ENCODE measurements at places on chromosomes 3 and 15.

- DNase-seq = no peak
Observed at GRCh38 chr3:188712248-188712924, 459.4 kb upstream of the TPRG1 start.

DNA sequence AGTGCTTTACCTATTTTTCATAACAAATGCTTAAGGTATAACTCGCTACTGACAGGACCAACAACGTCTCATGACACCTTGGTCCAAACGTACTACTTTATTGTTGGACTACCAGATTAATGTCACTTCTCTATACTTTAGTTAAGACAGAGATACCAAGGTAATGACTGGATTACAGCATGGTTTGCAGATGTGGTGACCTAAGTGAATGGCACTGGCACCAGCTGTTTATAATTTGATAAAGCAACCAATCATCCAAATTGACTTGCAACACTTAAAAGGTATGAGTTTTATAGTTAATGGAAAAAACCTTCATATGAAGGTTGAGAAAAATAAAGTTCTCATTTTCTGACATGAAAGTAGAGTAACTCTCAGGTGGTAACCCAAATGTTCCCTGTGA, 209.0 kb downstream of the NEK10 start:
- DNase-seq = no peak

DNA sequence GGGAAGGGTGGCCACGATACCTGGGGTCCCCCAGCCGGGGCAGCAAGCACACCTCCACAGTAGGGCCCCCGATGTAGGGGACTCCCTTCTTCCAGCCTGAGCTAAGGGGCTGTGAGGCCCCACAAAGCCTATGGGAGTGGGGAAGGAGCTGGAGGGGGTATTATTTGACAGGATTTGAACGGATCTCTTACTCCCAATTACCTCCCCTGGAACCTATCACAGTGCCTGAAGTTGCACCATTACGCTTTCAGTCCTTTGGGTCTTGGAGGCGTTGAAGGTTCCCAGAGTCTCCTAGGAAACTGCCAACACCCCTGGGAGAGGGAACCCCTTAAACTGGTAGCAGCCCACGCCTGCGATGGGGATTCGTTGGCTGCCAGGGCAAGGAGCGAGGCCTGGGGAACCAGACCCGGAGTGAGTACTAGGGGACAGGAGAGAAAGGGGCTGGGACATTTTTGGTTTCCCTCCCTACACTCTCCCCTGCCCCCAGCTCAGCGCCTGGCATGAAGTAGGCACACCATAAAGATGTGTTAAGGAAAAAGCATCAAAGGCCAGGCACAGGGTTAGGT, 409 bp upstream of the LHFPL4 start:
- DNase-seq = no peak

- DNase-seq = no peak
Observed at GRCh38 chr3:150252462-150252861, 155.6 kb upstream of the TSC22D2 start.

DNA sequence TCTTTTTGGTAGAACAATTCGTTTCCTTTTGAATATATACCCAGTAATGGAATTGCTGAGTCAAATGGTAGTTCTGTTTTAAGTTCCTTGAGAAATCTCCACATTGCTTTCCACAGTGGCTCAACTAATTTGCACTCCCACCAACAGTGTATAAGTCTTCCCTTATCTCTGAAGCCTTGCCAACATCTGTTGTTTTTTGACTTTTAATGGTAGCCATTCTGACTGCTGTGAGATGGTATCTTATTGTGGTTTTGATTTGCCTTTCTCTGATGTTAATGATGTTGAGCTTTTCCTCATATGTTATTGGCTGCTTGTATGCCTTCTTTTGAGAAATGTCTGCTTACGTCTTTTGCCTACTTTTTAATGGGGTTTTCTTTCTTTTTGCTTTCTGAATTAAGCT, 270.6 kb upstream of the MEIS2 start:
- no peak for DNase-seq

DNA sequence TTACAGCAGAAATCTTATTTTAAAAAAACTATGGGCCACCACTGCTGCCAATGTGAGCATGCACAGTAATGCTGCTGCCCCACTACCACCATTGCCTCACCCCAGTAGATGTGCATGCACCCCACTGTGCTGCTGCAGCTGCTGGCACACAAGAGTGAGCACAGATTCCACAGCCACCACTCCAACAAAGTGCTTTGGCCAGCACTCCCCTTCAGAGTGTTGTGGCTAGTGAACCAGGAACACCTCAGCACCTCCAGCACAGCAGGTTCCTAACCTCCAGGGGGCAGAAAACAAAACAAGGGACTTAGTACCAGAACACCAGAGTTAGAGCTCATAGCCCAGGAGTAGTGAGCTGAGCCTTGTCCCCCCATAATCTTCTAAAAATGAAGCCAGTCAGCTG, 629.6 kb downstream of the PYDC2 start:
- peak; percentile 8 for DNase-seq

DNA sequence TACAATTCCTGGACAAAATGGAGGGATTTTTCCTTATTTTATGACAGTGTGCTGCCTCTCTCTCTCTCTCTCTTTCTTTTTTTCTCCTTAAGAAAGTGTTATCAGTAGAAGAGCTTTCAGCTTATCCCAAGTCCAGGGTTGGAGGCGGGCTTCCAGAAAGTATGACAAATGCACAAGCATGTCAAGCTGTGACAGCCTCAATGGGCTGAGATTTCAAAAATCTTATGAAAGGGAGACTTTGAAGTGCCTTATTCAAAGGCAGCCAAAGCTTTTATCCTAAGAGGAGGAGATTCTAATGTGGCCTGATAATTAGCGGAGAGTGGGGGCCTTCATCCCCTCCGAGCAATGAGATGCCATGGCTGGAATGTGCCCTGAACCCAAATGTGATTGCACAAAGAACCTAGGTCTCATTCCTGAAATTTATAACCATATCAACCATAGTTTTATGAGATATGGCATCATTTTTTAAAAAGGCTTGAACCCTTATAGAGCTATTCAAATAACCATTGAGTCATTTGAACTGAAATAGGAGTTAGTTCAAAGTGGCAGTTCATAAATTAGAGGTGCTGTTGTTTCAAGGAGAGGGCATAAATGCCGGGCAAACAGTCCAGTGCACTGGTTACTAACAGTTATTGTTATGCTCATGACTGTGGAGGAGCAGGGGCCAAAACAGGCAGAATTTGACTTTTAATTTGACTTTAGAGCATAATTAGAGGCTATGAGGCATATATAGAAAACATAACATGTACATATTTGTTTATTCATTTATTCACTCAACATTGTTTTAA, 261.6 kb upstream of the THRB start:
- no peak for DNase-seq

DNA sequence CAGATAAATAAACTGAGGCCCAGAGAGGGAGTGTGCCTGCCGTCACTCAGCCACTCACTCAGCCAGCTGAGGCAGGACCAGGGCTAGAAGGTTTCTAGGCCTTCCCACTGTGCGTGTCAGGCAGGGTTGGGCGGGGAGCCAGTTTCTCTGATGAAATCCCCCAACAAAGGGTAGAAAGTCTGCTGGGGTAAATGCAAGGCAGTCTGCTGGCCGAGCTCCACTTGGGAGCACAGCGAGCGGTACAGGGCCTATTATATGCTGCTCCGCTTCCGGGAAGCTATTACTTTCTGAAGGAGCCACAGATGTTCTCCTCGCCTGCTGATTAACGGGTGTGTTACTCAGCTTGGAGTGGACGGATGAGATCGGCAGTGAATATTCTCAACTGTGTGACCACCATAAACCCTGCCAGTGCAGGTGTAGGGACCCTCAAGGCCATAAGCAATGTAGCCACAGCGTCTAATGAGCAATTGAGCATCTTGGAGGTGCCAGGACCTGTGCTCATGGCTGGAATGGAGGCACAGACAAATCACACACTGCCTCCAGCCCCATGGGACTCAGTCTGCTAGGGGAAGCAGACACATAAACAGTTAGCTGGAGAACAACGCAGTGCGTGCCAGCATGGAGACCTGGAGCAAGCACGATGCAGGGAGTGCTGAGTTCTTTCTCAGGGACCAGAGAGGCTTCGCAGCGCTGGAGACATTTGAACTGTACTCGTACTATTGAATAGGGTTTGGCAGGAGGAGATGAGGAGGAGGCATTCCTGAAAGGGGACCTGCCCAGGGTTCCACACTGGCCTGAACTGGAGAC, 42.1 kb downstream of the CORO2B start:
- no peak for DNase-seq

Measured in NT2/D1 (cell line).